ENCODE measurements at places on chromosomes 12 and 14.

- no peak for DNase-seq
These were observed 52.6 kb downstream of the CALM1 start for GRCh38 chr14:90449411-90449810.

GRCh38 chr12:98533723-98534251, 18.4 kb downstream of the TMPO start:
- DNase-seq = no peak

GRCh38 chr14:105891221-105891602, 364.8 kb downstream of the TMEM121 start:
- no peak for DNase-seq

DNA sequence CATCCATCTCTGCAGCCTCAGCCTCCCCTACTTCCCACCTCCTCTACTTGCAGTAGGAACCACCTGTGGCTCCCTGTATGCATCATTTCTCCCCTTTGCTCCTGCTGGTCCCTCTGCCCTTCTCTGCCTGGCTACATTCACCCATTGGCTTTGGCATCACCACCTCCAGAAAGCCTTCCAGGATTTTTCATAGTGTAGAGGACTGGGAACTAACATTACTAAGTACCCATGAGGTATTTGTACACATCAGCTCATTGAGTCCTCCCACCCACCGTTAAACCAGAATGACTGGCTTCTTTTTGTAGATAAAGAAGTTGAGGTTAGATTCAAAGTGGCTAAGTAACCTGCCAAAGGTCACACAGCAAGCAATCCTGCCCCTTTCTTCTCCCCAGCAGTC, 17.1 kb downstream of the SYNE3 start:
- no peak for DNase-seq

DNA sequence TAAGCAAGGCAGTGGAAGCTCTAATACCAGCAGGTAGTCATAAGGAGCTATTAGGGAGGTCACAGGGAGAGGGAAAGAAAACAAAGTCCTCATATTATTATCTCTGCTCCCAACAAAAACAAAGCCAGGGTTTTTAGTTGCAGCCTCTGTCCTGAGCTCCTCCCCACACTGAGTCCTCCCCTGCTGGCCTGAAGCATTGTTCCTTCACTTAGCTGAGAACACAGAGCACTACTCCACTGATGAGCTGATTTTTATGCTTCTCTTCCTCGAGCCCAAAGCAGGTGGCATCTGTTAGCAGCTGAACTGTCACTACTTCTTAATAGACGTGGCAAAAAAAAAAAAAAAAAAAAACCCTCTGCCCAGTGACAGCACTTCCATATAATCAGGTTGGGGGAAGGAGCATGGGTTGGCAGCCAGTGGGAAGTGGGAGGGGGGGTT, 10.5 kb upstream of the STAC3 start:
- no peak for DNase-seq

- no peak for DNase-seq
These were observed 102.0 kb upstream of the HIF1A start for GRCh38 chr14:61593330-61593729.

DNA sequence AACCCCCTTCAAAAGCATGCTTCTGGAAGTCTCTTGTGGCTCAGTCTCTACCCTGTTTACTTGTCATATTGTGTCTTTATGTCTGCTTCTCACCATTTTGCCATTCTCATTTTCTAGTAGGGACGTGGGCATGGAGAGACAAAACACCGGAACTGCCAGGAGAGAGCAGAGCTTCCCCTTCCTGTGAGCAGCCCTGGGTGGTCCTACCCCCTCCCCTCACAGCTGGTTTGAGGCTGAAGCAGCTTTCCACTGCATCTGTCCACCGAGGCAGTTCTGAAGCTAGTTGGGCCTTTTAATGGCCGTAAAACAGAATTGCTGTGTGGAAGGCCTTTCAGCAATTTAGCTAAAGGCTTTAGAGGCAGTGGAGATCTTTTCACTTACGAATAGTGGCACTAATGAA, 77.0 kb downstream of the PELI2 start:
- no peak for DNase-seq

GRCh38 chr14:94844593-94845152, 74.8 kb upstream of the GSC start:
- DNase-seq = no peak

GRCh38 chr14:95191445-95192199, 34.3 kb upstream of the DICER1 start:
- no peak for DNase-seq

DNA sequence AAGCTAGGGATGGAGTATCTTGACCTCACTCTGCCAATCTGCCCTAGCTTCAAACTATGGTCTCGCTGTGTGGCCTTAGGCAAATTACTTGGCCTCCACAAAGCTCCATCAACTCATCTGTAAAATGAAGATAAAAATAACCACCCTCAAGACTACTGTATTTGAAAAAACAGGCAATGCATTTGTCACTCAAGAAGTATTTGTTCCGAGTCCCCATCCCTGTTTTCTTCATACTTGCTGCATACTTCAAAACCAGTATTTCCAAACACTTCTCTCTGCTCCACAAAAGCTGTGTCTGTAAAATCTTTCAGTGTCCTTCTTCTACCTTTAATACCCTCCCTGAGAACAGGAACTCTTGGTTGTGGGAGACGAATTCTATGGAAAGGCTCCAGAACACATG, 47.9 kb downstream of the GTF2A1 start:
- DNase-seq = no peak

DNA sequence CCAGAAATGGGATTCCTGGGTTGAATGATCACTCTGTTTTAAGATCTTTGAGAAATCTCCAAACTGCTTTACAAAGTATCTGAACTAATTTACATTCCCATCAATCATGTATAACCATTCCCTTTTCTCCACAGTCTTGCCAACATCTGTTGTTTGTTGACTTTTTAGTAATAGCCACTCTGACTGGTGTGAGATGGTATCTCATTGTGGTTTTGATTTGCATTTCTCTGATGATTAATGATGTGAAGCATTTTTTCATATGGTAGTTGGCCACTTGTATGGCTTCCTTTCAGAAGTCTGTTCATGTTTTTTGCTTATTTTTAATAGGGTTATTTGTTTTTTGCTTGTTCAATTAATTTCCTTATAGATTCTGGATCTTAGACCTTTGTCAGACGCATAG, 211.8 kb upstream of the AVPR1A start:
- DNase-seq = no peak

DNA sequence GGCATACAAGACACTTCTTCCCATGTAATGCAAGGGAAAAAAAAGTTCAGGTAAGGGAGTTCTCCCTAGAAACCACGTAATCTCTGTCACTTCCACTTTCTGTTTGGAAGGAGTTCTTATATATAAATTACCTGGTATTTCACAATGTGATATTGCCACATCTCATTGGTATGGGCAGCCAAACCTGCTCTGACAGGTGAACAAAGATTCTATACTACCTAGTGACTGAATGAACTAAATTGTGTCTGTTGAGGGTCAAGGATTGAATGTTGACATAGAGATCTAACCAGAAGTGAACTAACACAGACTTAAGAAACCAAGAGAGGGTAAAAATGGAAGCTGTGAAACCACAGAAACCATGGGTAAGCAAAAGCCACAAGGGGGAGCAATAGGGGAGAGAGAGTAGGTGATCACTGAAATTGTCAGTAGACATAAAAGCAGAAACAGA, 161.3 kb downstream of the RPL10L start:
- no peak for DNase-seq

- DNase-seq = no peak
These were observed 9.0 kb upstream of the YLPM1 start for GRCh38 chr14:74754157-74754556.

DNA sequence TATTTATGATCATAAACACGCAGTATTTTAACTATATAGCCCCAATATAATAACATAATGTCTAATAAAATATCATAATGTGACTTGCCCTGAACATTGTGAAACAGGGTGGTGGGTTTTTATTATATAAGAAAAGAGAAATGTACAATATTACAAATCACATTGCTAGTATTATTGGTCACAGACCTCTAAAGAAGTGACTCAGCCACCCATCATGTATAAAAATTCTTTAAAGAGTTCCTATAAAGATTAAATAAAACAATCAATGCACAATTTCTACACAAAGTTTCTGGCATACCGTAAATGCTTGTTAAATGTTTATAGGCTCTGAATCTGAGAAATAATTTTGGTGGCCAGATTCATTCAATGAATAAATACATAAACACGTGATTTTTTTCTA, 28.9 kb downstream of the ABCC9 start:
- DNase-seq = no peak

GRCh38 chr12:47903927-47904712, 674 bp downstream of the VDR start:
- no peak for DNase-seq

- DNase-seq = no peak
These were observed 7.1 kb downstream of the SERPINA3 start for GRCh38 chr14:94619297-94619696.

DNA sequence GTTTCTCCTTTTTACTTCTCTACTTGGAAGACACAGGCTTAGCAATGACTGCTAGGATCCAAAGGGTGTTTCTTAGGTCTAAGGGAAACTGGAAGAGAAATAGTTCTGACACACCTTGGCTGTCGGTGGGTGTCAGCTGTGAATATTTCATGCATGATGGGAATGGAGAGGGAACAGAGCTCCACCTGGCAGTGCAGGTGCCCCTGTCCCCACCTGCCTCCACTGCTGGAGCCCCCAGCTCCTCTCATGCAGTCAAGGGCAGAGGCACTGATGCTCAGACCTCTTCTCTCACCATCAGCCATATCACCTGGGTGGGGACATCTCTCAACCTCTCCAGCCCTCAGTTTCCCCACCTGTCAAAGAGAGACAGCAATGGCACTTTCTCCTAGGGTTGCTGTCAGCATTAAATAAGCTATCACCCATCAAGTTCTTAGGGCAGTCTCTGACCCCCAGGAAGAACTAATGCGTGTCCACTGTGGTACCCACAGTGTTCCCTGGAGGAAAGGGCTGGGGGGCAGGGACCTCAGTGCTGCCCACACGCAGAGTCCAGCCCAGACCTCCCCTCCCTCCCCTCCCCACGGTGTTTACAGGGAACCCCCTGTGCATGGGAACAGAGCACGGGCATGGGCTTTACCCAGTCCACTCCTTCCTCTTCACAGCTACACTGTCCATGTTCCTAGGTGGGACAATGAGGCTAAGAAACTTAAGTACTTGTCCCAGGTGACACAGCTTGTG, 69.1 kb downstream of the C14orf132 start:
- no peak for DNase-seq

DNA sequence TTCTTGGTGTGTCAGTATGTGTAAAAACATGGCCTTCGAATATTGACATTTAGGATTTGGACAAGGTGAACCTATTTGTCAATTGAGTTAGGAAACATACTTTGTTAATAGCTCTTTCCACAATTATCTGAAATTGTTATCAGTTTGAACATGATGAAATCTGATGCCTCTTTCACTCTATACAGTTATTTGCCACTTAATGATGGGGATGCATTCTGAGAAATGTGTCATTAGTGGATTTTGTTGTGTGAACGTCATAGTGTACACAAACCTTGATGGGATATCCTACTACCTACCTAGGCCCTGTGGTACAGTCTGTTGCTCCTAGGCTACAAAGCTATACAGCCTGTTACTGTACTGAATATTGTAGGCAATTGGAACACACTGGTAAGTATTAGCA, 4.8 kb downstream of the TULP3 start:
- no peak for DNase-seq

DNA sequence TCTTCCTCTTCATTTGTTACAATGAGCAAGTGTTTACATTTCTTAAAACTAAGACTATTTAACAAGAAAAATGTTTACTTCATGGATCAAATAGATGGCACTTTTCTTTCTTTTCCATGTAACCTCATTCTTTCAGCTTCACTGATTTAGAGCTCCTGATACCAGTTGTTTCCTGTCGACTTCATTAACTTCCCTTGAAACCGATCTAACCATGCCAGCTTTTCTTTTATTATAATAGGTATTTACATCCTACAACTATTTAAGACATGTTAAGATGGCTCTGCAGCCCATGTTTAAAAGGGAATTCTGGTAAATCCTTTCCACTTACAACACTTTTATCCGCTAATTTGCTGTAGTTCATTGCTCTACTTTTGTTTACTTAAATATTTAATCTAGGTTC, 107.3 kb upstream of the DCN start:
- no peak for DNase-seq

GRCh38 chr14:96986256-96987085, 189.3 kb downstream of the VRK1 start:
- no peak for DNase-seq

GRCh38 chr12:104351057-104351983, 47.8 kb downstream of the EID3 start:
- DNase-seq = no peak

- no peak for DNase-seq
These were observed 154.2 kb downstream of the DYRK2 start for GRCh38 chr12:67802731-67803130.

DNA sequence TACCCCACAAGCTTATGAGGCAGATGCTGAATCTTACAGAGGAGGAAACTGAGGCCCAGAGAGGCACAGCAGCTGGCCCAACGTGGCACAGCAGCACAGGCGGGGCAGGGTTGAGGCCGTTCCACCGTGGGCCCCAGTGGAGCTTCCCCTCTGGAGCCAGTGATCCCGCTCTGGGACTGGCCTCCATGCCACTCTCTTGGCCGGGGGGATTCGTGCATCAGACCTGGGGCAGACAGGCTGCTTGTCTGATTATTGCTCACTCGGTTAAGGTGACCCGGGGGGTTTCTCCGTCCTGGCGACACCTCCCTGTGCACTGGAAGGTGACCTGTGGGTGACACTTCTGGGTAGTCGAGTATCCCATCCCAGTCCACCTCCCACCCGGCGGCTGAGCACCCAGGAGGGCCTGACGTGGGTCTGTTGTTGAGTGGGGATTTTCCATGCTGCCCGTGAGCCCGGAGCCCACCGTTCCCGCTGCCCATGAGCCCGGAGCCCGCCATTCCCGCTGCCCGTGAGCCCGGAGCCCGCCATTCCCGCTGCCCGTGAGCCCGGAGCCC, 27.8 kb downstream of the NOC4L start:
- DNase-seq = no peak

- DNase-seq = peak; percentile 95
These were observed at the start of gene DCAF4 for GRCh38 chr14:72926292-72927028. TSS of gene DCAF4 (plus strand) at chr14:72926464. CDS start at chr14:72937979, 11,515 bp downstream.

DNA sequence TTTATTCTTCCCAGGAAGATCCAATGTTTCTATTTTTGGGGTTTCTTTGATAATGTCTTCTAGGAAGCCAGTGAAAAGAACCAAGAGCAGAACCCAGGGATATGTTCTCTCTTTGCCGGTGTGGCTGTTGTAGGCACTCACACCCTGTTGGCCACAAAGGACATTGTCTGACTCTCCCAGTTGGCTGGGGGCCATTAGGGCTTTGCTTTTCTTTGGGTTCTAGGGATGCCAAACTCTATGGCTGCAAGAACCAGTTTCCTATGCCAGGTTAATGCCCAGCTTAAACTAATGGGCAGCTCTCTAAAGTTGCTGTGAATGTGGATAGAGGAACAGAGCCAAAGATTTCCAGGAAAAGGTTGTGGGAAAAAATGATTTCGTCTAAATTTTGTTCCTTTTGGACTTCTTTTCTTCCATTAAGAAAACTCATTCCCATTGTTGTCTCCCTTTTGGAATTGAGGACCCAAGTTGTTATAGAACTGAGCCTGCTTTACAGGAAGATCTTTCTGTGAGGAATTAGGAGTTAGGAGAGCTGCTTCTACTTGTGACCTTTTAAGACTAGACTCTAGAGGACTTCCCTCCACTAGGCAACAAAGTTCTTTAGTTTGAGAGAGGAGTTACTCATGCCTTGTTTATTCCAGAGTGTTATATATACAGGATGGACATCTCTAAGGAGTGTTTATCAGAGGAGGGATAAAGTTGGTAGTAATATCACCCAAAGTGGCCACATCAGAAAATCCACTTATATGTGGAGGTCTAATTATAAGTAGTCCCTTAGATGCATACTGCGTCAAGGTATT, 13.1 kb downstream of the COPZ1 start:
- no peak for DNase-seq
